Suppressor macrophage treated with lipopolysaccharide for 4 hours (primary cell): ENCODE measurements at places on chromosomes 11 and 22.
A peak's percentile ranks its signal among the peaks of the same experiment; 100 is the strongest.

- peak; percentile 95 for DNase-seq
Measured at GRCh38 chr11:65308281-65308891, 6.3 kb upstream of the CDC42EP2 start.

- peak; percentile 17 for DNase-seq
Measured at GRCh38 chr22:46242076-46242475, 8.0 kb downstream of the CDPF1 start.

DNA sequence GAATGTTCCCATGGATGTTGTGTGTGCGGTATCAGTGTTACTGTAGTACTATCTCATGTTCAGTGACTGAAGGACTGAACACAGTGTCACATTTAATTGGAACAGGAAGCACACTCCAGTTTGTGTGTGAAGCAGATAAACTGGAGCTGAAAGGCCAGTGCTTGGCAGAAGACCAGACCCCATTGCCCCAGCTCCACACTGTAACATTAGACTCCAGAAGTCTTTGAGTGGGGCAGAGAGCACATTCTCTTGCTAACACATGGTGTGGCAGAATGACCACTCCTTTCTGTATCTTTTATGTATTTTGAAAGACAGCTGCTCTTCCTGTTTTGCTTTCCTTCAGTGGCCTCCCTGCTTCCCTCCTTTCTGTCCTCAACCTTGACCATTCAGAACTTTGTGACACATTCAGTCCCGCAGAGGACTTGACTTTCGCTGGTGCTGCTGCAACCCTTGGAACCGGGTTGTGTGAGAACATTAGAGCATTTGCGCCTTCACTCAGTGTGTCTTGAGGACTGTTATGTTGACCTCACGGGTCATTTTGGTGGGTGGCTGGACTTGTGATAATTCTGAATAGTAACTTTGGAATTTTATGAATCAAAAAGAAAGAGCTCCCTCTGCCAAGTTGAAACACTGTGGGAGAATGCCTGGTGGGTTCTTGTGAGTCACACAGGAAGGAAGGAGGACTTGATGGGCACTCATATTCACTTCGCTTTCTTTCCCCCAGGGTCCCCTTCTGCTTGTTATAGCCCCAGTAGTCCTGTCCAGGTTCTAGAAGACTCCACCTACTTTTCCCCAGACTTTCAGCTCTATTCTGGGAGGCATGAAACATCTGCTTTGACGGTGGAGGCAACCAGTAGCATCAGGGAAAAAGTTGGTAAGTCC, 26.4 kb downstream of the AMOTL1 start:
- peak; percentile 19 for DNase-seq

GRCh38 chr11:128931066-128931465, 11.6 kb downstream of the TP53AIP1 start:
- DNase-seq: no peak

- DNase-seq: no peak
Measured at GRCh38 chr11:94785509-94785908, 17.4 kb downstream of the AMOTL1 start.

DNA sequence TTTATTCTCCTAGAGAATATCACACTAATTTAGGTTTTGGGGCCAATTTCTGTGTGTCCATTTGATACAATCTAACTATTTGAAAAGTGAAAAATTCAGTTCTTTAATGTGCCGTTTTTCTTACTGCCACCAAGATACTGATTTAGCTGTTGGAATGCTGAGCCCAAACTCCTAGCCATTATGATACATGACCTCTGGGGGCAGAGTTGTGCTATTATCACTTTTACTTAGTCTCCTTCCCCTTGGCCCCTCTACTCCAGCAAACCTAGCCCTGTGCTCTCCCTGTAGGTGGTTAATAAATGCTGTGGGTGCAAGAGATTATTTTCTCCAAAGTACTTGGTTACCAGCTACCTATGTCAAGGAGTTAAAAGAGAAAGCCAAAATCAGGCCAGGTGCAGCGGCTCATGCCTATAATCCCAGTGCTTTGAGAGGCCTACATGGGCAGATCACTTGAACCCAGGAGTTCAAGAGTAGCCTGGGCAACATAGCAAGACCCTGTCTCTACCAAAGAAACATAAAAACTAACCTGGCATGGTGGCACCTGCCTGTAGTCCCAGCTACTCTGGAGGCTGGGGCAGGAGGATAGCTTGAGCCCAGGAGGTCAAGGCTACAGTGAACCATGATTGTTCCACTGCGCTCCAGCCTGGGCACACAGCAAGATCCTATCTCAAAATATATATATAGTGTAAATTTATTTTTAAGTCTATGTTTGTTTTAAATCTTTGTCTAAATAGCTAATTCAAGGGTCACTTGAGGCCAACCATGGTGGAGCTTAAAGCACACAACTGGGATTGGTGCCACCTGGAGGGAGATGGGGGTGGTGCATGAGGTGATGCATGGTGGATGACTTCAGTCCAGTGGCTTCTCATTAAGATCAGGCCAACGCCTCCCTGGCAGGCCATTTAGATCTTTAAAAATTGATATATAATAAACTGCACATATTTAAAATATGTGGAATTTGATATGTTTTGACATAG, 193.2 kb upstream of the PLET1 start:
- peak; percentile 37 for DNase-seq

GRCh38 chr11:134159652-134160051, 64.1 kb downstream of the NCAPD3 start:
- no peak for DNase-seq

GRCh38 chr11:130429120-130429681, 792 bp upstream of the ADAMTS8 start:
- DNase-seq: no peak

DNA sequence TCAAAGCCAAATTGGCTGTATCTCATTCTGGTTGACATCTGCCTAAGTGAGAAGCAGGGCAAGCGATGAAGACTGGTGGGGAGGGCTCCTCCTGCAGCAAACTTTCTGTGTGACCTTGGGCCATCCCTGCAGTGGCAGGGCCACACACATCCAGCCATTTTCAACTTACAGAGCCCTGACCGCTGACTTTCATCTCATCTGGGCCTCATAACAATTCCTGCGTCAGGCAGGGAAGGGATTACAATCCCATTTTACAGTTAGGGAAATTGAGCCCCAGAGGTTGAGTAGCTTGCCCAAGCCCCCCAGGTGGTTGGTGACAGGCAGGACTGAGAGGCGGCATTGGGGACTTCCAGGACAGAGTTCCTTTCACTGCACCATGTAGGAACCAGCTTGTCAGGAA, 21.9 kb downstream of the TPBGL start:
- no peak for DNase-seq

DNA sequence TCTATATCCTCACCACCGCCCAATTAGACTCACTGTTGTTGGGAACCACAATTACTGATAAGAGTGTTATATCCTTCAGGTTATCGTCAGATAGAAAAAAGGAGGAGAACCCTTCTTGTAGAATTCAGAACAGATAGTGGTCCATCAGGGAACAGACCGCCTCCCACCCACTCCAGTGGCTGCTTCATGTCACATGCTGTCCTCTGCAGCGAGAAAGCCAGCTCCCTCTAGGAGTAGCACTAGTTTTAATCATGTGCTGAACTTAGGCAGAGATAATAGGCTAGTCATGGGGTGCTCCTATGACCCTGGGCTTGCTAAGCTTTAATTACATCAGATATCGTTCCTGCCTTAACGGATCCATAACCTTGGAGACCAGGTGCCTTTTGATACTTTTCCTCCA, 51.5 kb upstream of the RAB1B start:
- no peak for DNase-seq

DNA sequence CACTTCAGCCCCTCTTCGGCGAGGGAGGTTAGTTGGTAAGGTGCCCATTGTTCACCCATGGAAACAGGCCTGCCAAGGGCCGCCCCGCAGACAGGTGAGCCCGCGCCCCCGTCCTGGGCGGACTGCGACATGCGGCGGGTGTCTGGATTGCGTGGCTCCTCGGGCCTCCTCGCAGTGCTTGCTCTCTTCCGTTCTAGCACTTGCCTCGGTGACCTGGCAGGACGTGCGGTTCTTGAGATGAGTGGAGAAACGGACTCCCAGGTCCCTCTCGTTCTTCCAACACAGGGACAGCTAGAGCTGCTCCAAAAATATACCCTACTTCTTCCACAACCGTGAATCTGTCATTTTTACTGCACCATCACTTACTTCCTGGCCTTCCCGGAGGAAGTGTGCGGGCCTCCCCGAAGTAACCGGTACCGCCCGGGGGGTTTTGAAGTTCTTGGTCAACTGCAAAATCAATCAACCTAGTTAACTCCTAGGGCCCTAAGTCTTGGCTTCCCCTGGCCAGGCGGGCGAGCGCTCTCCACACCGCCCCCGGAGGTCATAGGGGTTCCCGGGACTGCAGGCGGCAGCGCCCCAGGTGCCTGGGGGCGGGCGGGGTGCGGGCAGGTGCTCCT, 745 bp upstream of the ZBTB44 start:
- DNase-seq: peak; percentile 14

GRCh38 chr11:111764621-111765020, 1.6 kb downstream of the PPP2R1B start:
- no peak for DNase-seq

DNA sequence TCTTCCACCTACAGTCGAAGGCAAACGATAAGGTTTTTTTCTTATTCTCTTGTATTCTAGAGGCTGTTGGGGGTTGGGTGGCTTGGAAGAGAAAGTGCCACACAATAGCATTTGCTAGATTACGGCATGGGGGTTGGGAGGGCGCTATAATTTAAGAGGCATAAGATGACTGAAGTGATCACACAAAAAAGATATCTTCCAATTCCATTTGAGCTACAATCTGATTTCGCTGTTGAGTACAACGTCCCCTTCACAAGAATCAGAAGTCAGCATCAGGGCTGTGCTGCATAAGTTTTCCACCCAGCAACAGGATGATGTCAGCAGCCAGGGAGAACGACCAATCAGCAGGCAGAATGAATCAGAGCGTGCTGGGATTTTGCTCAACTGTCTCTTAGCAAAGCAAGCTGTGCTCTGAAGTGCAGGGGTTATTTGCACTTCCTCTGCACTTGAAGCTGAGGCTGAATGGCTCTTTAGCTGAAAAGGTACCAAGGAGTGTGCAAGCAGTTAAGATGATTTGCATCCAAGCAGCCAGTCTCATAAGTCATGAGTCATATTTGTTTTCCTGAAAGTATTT, 23.2 kb upstream of the SESN3 start:
- peak; percentile 91 for DNase-seq

DNA sequence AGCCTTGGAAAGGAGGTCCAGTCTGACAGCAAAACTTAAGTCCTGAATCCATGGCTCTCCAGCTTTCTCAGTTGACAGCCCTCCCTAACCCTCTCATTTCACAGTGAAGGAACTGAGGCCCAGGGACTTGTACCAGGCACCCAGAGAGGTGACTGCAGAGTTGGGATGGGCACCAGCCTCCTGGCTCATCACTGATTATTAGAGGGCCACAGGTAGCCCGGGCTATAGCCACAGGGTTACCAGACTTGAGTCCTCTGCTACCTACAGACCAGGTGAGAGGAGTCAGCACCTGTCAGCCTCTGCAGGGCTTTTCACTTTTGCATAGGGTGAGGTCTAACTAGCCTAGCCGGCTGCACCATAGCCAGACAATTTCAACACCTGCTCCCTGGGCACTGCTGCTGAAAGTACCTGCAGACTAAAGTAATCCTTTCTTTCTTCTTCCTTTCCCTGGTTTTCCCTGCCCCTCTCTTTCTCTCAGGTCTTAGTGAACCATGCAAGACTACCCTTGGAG, 37.6 kb downstream of the SYT13 start:
- no peak for DNase-seq

GRCh38 chr11:130871616-130872015, 44.7 kb downstream of the SNX19 start:
- DNase-seq: no peak

- no peak for DNase-seq
Measured at GRCh38 chr11:30458541-30458940, 127.6 kb downstream of the MPPED2 start.
